Endodermal cell (in vitro differentiated cells): ENCODE measurements at places on chromosomes 4 and X. TPM values are rescaled to one million over a fixed set of nuclear protein-coding genes. Genes with fewer than 3 reads are reported as not detected.
A peak's percentile ranks its signal among the peaks of the same experiment; 100 is the strongest.

- peak overlapping the region; percentile 94 for H3K4me3 ChIP-seq
- H3K4me1 ChIP-seq, result no peaks in the 10 kb centered on the region
- no peaks in the 10 kb centered on the region for H3K27me3 ChIP-seq
- peak; percentile 75 for DNase-seq
- H3K27ac ChIP-seq, result peak overlapping the region; percentile 83
These were observed 778 bp downstream of the CASP3 start for GRCh38 chr4:184648313-184649025.

GRCh38 chr4:169341490-169341889 is 70.7 kb upstream of the SH3RF1 start:
- no peak overlapping the region for H3K27ac ChIP-seq

DNA sequence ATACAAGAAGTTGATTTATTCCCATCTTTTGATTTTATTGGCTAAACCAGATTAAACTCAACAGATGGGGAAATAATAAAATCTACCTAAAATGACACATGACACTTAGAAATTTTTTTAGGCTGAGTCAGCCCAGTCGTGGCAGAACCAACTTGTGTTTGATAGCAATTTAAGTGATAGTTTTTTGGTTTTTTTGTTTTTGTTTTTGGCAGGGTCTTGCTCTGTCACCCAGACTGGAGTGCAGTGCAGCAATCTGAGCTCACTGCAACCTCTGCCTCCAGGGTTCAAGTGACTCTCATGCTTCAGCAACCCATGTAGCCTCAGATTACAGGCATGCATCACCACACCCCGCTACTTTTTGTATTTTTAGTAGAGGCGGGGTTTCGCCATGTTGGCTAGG is 370.3 kb upstream of the NOCT start:
- no peaks in the 10 kb centered on the region for H3K27me3 ChIP-seq
- no peak overlapping the region for H3K27ac ChIP-seq
- no peak overlapping the region for H3K4me3 ChIP-seq
- no peaks in the 10 kb centered on the region for H3K4me1 ChIP-seq
- DNase-seq, result no peak

DNA sequence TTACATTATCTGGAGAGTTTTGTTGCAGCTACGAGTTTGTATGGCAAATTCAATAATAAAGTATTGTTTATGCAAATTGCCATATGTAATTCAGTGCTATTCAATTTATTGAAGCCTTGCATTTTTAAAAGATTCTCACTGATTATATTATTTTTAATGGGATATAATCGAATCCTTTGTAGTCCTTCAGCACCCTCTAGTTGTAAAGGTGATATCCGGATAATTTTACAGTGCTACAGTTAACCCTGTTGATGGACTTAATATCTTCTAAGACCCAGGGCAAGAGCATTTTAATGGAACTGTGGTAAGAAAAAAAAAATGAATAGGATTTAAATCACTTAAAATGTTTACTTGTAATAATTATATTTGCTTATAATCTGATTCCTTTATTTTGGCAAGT is 48.5 kb upstream of the GRIA2 start:
- no peak overlapping the region for H3K4me3 ChIP-seq
- no peaks in the 10 kb centered on the region for H3K4me1 ChIP-seq
- no peaks in the 10 kb centered on the region for H3K36me3 ChIP-seq
- DNase-seq, result no peak
- no peaks in the 10 kb centered on the region for H3K27me3 ChIP-seq
- no peak overlapping the region for H3K27ac ChIP-seq

STATH gene
- total RNA-seq, result not detected in 2 replicates

DNA sequence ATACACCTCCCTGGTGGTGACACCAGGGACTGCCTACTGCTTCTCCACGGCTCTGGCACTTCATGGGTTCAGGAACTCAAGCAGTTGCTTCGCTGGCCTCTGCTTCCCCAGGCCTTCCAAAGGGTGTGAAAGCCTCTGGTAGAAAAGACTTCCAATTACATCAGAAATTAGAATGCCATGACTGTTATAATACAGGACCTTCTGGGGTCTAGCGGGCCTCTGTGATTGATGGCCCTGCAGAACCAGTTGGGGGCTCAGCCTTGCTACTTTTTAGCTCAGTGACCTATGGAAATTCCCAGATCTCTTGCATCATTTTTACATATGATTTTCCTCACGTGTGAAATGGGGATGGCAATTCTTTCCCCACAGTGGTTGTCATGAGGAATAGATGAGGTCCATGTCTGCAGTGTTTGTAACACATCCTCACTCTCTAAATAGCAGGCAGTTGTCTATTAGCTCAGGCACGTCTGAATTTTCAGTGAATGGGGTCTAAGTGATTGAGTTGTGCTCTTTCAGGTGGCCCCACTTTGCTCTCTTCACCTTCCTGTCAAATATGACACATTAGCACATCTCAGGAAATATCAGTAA is 198.3 kb downstream of the STIM2 start:
- peak; percentile 37 for DNase-seq
- peaks cover 6% of the 10 kb centered on the region for H3K27me3 ChIP-seq
- H3K27ac ChIP-seq, result no peak overlapping the region
- no peak overlapping the region for H3K4me3 ChIP-seq

GRCh38 chr4:54664400-54664799 is 6.6 kb downstream of the KIT start:
- H3K27me3 ChIP-seq, result no peaks in the 10 kb centered on the region
- H3K4me1 ChIP-seq, result peaks cover 28% of the 10 kb centered on the region
- no peak overlapping the region for H3K27ac ChIP-seq
- peaks cover 8% of the 10 kb centered on the region for H3K36me3 ChIP-seq
- DNase-seq, result no peak

DNA sequence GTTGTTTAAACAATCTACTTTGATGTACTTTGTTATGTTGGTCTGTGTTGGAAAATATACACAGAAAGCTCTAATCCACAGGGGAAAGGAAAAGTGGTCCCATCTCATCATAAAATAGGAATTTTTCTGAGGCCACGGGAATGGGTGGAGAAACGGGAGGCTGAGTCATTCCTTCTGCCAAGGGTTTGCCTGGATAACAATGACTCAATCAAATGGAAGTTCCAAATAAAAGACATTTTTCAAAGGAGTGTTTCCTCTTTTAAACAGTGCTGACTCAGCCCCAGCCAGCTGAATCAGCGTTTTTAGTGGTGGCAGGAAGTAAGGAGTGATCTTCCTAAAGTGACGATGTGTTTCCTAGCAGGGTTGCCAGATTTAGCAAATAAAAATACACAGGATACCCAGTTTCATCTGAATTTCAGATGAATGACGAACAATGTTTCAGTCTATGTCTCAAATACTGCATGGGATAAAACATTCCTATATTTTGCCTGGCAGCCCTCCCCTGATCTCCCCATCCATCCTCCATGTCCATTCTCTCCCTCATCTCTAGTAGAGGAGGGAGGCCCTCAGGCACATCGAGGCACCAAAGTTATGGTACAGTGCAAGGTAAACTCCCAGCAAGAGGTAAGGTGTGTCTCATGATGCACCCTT is 345.4 kb upstream of the GATB start:
- no peak overlapping the region for H3K27ac ChIP-seq
- H3K4me1 ChIP-seq, result no peaks in the 10 kb centered on the region
- H3K36me3 ChIP-seq, result no peaks in the 10 kb centered on the region
- H3K4me3 ChIP-seq, result no peak overlapping the region
- no peak for DNase-seq

DNA sequence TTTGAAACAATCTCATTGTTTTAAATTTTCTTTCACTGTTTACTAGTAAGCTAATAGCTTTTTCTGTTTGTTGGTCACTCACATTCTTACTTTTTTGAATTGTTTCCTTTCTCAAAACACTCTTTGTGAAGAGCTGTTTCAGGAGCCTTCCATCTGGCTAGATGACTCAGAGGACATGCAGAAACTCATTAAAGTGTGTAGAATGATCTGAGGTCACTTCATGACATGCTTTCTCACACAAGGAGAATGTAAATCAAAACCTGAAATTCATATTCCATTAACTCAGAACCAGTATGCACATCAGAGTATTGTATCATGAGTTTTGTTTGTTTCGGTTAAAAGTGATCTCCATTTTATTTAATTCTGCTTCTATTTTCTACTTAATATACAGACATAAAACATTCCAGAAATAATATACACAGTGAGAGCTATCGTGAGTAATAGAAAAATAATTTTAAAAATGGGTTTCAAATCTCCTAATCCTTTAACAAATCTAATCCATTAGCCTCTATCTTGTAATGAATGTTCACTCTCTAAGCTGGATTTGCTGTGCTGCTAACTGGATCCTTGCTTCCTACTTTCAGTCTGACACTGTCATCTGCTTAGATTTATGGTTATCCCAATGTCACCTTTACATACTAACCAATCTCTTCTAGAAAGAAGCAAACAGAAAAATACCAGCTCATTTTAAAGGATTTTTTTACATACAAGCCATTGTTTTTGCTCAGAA is 449.6 kb downstream of the FSTL5 start:
- H3K27me3 ChIP-seq, result no peaks in the 10 kb centered on the region
- H3K4me1 ChIP-seq, result no peaks in the 10 kb centered on the region
- no peak overlapping the region for H3K4me3 ChIP-seq
- DNase-seq, result no peak

DNA sequence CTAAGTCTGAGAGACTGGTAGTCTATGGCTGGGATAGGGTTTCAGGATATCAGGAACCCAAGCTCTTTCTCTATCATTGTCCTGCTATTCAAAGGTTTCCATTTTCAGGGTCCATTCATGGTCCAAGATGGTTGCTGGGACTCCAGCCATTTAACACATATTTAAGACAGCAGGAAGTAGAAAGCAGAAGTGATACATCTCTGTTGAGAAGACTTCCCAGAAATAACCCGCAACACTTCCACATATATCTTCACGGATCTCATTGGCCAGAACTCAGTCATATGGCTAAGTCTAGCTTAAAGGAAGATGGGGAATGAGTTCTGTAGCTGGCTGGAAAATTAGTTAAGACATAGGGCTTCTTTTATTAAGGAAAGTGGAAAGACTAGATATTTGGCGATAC is 23.8 kb downstream of the CTSO start:
- H3K27ac ChIP-seq, result no peak overlapping the region
- no peak for DNase-seq
- no peak overlapping the region for H3K4me3 ChIP-seq
- H3K27me3 ChIP-seq, result no peaks in the 10 kb centered on the region

IL13RA1 gene
- total RNA-seq, result 26.7 to 32.9 TPM (median 31.2 TPM) in 3 replicates

GRCh38 chr4:171847751-171848150 is 34.5 kb downstream of the GALNTL6 start:
- DNase-seq, result no peak
- no peaks in the 10 kb centered on the region for H3K36me3 ChIP-seq
- H3K27me3 ChIP-seq, result no peaks in the 10 kb centered on the region

CNGA1 gene
- total RNA-seq, result 0.66 TPM in 1 of 2 replicates, not detected in the other

- no peaks in the 10 kb centered on the region for H3K4me1 ChIP-seq
- peak overlapping the region; percentile 76 for H3K4me3 ChIP-seq
- peaks cover 59% of the 10 kb centered on the region for H3K27me3 ChIP-seq
- peak; percentile 79 for DNase-seq
These were observed 151.2 kb upstream of the SLC4A4 start for GRCh38 chr4:71187404-71188155.

DNA sequence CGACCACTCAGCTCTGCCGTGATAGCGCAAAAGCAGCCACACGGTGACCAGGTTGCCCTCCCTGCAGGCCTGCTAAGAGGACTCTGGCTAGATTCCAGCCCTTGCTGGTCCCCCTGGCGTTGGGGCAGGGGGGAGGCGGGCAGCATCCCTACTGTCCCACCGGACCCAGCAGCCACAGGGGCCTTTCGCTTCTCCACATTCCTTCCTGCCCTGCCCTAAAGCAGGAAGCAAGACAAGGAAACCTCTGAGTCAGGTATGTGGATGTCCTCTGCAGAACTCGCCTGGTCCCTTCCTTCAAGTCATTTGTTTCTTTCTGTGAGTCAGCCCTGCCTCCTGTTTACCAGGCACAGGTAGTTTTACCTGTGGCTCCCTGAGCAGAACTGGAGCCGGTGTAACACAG is 60.2 kb upstream of the CLDN34 start:
- H3K27ac ChIP-seq, result no peak overlapping the region
- H3K36me3 ChIP-seq, result no peaks in the 10 kb centered on the region
- H3K27me3 ChIP-seq, result no peaks in the 10 kb centered on the region

GRCh38 chr4:158970812-158971211 is 132.1 kb upstream of the RAPGEF2 start:
- H3K36me3 ChIP-seq, result no peaks in the 10 kb centered on the region
- no peak overlapping the region for H3K4me3 ChIP-seq
- H3K4me1 ChIP-seq, result no peaks in the 10 kb centered on the region
- no peak overlapping the region for H3K27ac ChIP-seq
- no peak for DNase-seq
- H3K27me3 ChIP-seq, result no peaks in the 10 kb centered on the region

TLR10 gene
- total RNA-seq, result not detected in 2 replicates

YY2 gene
- total RNA-seq, result 1.6 and 1.9 TPM in 2 replicates

DNA sequence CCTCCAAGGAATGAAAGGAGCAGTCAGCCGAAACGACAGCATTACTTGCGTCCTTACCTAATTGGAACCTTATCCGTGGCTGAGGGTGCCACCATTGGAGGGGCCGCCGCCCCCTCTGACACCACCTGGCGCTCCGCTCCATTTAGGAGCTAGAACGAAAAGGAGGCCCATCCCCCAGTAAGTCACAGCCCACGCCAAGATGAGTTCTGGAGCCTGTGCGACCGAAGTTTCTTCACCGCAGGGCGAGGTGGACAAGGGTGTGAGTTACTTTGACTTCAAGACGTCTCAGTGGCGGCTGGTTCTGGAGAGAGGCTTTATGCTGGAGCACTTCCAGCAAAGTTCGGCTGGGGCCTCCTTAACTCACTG is 729 bp upstream of the IRF2 start:
- no peaks in the 10 kb centered on the region for H3K36me3 ChIP-seq
- peaks cover 5% of the 10 kb centered on the region for H3K4me1 ChIP-seq
- no peaks in the 10 kb centered on the region for H3K27me3 ChIP-seq
- DNase-seq, result peak; percentile 74
- H3K4me3 ChIP-seq, result peak overlapping the region; percentile 100
- peak overlapping the region; percentile 69 for H3K27ac ChIP-seq

DNA sequence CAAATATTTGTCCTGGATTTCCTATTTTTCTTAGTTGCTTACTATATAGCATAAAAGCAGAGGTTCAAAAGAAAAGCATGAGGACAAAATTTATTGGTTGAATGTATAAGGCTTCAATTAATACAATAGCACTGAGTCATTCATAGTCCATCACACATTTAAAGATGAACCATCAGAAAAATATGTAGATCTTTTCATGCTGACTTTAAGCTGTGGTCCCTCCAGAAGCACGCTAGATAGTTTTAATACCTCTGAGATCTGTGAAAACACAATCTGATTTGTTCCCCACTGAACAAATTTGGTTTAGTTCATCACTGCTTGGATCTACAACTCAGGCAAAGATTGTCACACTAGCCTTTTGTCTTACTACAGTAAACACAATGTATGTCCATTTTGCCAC is 377.2 kb upstream of the ANXA10 start:
- H3K4me1 ChIP-seq, result no peaks in the 10 kb centered on the region
- no peak overlapping the region for H3K27ac ChIP-seq
- no peak for DNase-seq

GRCh38 chr4:122746485-122746965 is 14.0 kb downstream of the BBS12 start:
- H3K4me3 ChIP-seq, result no peak overlapping the region
- no peaks in the 10 kb centered on the region for H3K36me3 ChIP-seq
- DNase-seq, result no peak
- H3K4me1 ChIP-seq, result no peaks in the 10 kb centered on the region
- H3K27me3 ChIP-seq, result no peaks in the 10 kb centered on the region
- H3K27ac ChIP-seq, result no peak overlapping the region
